CD8-positive, alpha-beta memory T cell (primary cell): ENCODE measurements at places on chromosomes 2 and 18.

GRCh38 chr18:32773382-32773712, 524 bp upstream of the KLHL14 start:
- no peak for DNase-seq

DNA sequence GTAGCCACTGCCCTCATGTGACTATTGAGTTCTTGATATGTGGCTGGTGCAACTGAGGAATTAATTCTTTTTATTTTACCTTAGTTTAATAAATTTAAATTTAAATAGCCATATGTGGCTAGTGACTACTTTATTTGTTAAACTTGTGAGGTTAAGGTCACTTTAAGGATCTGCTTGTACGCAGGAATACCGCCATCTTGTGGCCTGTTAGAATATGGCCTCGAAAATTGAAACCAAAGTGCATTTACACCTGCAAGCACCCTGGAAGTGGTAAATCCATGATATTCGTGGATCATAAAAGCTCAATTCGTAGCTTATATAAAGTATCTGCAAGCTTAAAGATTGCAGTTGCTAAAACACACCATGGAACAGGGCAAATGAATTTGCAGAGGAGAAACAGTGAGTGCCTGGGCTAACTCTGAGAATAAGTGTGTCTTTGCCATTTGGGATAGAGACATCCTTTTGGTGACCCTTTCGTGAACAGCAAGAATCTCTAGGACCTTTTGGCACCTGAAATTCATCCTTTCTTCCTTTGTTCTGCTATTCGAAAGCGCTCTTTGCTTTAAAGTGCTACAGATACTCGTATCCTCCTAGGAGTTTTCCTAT, 59.9 kb upstream of the REG3A start:
- no peak for DNase-seq

- no peak for DNase-seq
Observed at GRCh38 chr2:10345126-10345525, 42.4 kb downstream of the HPCAL1 start.

- no peak for DNase-seq
Observed at GRCh38 chr2:39059366-39059952, 61.4 kb downstream of the SOS1 start.

DNA sequence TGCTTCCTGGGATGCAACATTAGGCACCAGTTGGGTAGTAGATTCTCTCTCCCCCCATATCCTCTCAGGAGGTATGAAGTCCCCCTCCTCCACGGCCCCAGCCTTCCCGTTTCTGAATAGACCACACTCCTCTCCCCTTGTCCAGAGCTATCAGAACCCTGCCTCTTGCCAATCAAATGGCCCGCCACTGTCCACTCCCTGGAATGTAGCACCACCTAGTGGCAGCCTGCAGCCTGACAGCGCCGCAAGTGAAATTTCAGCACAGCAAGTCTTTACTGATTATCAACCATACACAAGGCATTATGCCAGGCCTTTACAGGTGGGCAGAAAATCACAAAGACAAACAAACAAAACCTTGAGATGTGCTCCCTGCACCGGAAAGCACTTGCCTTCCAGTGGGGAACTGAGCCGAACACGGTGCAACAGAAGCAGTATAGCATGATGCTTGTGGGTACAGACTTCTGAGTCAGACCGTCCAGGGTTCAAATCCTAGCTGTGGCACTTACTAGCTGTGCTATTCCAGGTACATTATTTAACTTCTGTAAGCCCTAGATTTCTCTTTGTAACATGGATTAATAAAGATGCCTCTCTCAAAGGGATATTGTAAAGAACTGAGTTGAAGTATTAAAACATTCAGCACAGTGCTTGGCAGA, 174.0 kb downstream of the SMAD2 start:
- peak; percentile 20 for DNase-seq

DNA sequence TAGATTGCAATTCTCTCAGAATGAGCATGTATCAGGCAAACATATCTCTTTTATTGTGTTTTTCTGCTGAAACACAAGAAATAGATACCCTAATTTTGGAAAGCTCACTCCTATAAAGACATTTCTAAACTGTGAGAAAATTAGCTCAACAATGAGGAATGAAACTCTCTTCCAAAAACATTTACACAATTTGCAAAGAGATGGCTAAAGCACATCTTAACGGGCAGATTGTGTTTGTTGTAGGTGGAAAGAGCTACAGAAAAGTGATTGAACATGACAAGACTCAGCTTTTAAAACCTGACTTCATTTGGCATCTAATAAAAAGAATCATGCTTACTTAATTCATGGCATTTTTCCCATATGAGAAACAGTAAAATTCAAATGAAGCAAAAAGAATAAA, 175.0 kb upstream of the SLC39A10 start:
- DNase-seq = no peak

DNA sequence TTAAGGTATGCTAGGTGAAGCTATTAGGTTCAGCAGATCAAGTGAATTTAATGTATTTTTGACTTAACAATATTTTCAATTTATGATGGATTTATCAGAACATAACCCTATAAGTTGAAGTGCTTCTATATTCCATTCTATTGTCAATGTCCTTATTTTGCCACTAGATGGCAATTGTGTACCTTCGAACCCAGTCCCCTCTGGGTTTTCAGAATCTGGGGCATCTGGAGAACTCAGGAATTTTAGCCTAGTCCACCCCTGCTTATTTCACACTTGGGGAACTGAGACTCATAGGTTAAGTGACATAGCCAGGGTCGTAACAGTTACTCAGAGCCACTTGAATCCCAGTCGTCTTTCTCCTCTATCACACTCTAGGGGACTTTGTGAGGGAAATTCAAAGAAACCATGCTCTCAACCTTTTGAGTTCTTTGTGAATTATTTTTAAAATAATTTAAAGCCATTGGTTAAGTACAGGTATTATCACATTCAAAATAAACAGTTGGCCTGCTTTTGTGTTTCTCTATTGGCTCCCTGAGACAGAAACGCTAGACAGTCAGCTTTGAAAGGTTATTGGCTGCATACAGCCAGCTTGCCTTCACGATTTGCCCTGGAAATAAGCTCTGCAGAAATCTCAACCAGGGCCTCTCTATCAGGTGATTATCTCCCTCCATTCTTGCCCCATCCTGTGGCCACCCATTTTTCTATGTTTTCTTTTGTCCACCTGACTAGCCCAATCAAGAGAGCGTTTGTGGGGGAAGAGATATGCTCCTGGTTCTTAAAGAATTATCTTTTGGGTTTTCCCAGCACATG, 145.0 kb downstream of the TTC27 start:
- DNase-seq = no peak

GRCh38 chr2:97355887-97356286, 233.8 kb downstream of the ANKRD36B start:
- DNase-seq = no peak

GRCh38 chr2:191804766-191805165, 42.1 kb downstream of the CAVIN2 start:
- DNase-seq = no peak

GRCh38 chr2:66573416-66573815, 138.5 kb downstream of the MEIS1 start:
- no peak for DNase-seq

DNA sequence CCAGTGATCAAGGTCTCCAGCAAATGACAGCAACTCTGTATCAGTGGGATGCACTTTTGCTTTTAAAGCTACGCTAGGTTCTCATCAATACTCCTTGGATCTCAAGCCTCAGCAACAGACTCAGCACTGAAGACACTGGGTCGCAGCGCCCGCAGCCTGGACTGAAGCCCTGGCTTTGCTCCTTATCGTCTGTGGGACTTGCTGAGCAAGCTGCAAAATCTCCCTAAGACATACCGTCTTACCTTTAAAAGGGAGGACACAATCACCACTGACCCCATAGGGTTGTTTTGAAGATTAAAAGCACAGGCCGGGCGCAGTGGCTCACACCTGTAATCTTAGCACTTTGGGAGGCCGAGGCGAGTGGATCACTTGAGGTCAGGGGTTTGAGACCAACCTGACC, 8.1 kb downstream of the CYB5A start:
- no peak for DNase-seq

DNA sequence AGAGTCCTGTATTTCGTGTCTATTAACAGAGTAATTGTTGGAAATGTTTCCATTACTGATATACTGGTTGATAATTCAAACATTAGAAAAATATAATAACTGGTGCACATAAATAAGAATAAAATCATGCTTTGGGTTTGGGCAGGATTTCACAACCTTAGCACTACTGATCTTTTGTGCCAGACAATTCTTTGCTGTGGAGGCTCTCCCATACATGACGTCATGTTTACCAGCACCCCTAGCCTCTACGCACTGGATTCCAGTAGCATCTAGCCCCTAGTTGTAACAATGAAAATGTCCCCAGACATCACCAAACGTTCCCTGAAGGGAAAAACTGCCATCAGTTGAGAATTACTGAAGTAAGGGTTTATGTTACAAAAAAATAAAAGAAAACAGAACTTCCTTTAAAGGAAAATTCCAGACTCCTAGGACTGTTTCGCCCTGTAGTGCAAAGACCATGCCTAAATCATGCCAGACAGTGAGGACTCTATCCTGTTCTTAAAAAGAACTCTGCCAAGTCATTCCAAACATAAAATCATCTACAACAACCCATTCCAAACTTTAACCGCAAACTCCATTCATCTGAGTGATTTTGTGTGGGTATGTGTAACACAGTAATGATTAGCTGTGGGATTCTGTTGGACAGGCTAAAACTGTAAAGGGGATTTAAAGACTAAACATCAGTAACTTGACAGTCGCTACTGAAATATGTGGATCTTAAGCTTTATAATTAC, 313.4 kb upstream of the CCDC68 start:
- DNase-seq = no peak

- DNase-seq = no peak
Observed at GRCh38 chr2:227043981-227044380, 120.0 kb downstream of the COL4A4 start.
